SK-N-SH treated with all-trans-retinoic acid at 6 μM for 48 hours (cell line): ENCODE measurements at places on chromosomes 12 and 14.

DNA sequence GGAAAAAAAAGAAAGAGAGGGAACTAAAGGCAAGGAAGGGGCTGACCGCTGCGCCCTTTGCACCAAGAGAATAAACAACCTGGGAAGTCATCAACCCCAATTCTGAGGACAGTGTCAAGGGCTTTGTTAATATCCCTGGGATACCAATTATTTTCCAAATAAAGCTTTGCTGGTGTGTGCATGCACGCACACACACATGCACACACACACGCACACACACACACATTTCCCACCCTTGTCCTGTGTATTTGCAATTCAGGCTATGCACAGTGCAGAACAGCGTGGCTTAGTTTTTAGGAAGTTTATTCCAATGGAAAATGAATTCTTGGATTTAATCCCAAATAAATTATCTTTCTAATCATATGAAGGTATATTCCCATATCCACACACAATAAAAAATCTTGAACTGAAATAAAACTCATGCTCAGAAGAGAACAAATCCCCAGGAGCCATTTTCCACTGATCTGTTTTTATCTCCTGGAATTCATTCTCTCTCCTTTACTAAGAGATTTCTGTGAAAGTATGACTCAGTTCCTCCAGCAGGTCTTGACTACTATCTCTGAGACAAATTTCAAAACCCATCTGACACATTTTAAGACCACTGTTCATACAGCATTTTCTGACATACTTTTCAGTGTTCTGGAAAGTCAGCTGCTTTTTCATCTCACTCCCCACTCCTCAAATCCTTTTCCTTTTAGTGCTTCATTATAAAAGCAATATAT lies 334.4 kb upstream of the ATP2B1 start:
- peak; percentile 68 for ATAC-seq

- no peak for ATAC-seq
Observed at GRCh38 chr12:120917748-120918147, 13.6 kb upstream of the SPPL3 start.

DNA sequence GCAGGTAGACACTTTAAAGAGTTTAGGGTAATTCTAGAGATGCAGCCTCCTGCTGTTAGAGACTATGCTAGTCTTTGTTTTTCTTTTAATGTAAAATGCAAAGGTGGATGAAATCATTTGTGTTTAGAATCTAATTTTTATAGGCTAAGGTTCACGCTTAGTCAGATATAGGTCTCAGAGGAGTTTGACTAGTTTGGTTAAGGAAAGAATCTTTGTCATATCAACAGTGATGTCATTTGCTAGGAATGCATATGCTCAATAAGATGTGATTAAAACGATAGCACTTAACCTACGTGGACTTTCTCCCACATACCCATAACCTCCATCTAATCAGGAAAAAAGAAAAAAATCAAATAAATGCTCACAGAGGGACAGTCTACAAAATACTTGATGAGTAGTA lies 859.3 kb upstream of the ATXN7L3B start:
- no peak for ATAC-seq

- no peak for ATAC-seq
Observed at GRCh38 chr12:2528001-2528400, 266.8 kb upstream of the FKBP4 start.

DNA sequence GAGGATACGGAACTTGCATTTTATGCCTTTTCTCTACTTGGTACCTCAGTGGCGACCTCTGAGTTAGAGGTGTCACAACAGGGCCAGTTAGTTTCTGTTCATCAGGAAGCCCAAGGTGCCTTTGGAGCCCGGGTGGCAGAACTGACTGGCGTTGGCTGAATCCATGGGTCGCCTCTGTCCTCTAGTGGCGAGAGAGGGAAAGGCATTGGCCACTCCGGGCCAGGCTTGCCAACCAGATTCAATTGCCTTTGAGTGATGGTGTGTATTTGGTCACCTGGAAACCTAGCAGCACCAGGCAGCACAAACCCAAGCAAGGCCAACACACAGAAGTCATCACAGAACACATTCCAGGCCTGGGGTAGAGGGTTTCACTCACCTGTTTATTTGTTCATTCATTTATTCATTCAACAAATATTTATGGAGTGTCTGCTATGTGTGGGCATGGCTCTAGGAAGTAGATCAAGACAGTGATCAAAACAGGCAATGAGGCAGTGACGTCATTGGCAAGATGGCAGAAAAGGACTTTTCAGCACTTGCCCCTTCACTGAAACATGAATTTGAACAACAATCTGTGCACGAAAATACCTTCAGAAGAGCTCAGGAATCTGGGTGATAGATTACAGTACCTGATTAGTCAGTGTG lies 40.5 kb upstream of the KCNA5 start:
- ATAC-seq = peak; percentile 93

DNA sequence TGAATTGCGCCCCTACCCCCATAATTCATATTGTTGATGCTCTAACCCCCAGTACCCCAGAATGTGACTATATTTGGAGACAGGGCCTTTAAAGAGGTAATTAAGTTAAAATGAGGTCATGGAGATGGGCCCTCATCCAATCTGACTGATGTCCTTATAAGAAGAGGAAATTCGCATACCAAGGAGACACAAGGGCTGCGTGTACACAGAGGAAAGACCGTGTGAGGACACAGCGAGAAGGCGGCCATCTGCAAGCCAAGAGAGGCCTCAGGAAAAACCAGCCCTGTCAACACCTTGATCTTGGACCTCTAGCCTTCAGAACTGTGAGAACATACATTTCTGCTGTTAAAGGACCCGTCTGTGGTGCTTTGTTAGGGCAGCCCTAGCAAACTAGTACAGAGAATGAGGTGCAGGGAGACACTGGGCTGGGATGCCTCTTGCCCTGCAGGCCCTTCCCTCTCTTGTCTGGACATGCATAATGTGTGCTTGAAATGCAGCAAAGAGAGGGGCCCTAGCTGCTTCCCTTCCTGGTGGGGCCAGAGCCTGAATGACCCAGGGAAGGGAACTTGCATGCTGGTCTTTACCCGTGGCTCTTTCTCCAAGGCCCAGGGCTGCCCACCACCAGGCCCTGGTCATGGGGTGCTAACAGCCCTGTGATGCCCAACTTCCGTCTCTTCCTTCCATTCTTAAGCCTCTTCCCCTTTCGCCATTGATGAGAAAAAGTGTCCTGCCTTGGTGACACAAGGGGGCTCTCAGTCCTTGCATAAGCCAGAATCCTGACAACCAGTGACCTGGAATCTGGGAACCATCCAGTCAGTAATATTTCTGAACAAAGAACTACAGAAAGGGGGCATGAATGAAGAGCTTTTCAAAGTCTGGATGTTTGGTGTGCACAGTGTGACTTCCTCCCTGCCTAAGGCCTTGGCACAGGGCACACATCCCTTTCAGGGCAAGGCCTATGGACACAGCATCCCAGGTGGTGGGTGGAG lies 50.0 kb upstream of the GPATCH2L start:
- ATAC-seq = 0 out of 3 replicates have a peak, but pooled peaks have one; percentile 13

DNA sequence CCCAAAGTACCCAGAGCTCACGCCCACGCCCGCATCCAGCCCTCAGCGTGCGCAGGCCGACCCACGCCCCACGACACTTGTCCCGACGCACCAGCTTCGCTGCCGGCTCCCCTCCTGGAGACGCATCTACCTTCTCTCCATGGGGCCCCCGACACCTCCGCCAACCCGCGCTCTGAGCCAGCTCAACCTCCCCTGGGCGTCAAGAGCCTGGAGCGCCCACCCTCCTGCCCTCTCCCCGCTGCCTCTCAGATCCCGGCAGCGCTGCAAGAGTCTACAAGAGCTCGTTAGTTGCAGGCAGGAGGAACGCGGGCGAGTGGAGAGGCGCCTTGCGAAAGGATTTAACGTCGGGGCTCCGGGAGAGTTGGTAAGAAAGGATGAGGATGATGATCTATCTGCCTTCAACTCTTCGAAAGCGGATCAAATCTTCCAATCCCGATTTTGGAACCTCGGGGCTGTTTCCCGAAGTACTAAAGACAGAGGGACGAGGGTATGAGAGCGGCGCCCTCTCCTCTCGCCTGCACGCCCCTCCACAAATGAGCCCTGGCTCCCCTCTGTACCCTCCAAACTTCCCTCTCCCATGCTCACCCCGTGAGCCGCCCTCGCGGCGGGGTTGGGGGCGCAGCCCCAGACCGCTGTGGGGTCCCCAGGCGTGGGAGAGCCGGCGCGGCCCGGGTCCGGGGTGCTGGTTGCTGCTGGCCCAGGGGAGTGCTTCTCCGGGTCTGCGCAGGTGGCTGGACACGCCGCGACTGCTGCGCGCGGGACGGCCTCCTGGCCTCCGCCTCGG lies 979 bp downstream of the LTBP2 start:
- no peak for ATAC-seq

- peak; percentile 25 for ATAC-seq
Observed at GRCh38 chr14:68511129-68512047, 281.5 kb downstream of the ZFP36L1 start.

- ATAC-seq = peak; percentile 45; the same call in 2 of the 3 replicates
Observed at GRCh38 chr12:122909442-122910288, 13.7 kb upstream of the VPS37B start.

GRCh38 chr12:14883686-14884085 lies 2.0 kb downstream of the MGP start:
- no peak for ATAC-seq

- peak; percentile 91 for ATAC-seq
Observed at GRCh38 chr12:132083941-132084620, 60.0 kb downstream of the DDX51 start.

GRCh38 chr12:89260841-89261637 lies 91.3 kb downstream of the DUSP6 start:
- ATAC-seq = no peak

- ATAC-seq = no peak
Observed at GRCh38 chr12:124251186-124251585, 43.7 kb upstream of the RFLNA start.

- no peak for ATAC-seq
Observed at GRCh38 chr12:13177906-13178305, 18.6 kb upstream of the EMP1 start.

DNA sequence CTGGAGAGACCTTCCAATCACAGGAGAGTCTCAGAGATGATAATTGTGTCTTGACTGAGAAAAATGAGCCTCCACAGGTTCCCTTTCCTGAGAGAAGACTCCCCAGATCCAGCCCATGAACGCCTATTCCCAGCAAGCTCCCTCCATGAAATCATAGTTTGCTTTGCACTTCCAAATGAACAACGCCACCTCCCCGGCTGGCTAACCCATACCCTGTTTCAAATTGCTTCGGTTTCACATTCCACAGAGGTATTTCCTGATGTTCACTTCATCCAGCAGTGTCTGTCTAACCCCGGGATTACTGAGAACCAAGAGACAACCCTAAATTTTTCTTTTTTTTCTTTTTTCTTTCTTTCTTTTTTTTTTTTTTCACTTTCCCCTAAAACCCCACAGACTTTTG lies 124.1 kb upstream of the RFLNA start:
- ATAC-seq = no peak

GRCh38 chr12:123645878-123646277 lies 12.2 kb downstream of the GTF2H3 start:
- ATAC-seq = no peak

- ATAC-seq = peak; percentile 67
Observed at GRCh38 chr12:6533923-6534694, at the start of gene GAPDH. Gene GAPDH, plus strand, starts transcription at chr12:6534517. Its CDS starts 316 bp downstream, at chr12:6534833.

DNA sequence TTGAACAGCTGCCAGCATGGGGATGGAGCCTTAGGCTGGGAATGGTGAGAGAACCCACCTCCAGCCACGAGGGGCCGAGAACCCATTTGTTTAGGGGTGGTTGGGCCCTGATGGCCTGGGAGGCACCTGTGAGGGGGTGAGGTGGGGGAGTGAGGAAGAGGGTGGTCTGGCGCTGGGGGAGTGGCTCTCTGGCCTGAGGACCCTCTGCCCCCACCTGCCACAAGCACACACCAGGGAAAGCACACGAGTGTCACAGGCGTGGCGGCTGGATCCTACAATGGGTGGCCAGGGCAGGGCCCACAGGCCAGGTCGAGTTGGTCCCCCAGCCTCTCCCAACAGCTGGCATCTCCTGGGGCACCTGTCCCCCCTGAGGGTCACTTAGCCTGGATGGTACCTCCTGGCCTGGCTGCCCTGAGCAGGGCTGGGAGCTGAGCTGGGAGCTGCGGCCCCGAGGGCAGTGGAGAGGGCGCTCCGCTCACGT lies 340.5 kb downstream of the TMEM121 start:
- ATAC-seq = no peak

- peak; percentile 43 for ATAC-seq
Observed at GRCh38 chr12:175250-175649, 38.7 kb downstream of the SLC6A12 start.

DNA sequence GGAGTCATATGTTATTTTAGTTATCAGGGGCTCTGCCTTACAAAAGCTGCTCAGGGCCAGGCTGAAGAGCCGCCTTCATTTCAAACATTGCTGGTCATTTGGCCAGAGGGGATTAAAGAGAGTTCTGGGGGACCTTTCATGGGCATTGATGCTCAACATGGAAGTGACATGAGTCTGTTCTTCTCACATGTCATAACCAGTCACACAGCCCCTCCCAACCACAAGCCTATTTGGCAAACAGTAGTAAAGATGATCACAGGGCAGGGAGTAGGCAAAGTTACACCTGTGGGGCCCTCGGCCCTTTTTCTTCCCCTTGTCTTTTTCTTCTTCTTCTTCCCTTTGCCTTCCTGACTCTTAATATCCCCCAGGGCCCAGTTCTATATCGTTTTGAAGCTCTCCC lies 33.3 kb downstream of the CFAP54 start:
- no peak for ATAC-seq
